ENCODE measurements at places on chromosomes 1 and 21.
A peak's percentile ranks its signal among the peaks of the same experiment; 100 is the strongest.

GRCh38 chr1:4796161-4797015, 142.0 kb downstream of the AJAP1 start:
- no peak for DNase-seq

- peak; percentile 55 for DNase-seq
Measured at GRCh38 chr1:155976062-155976912, 2.1 kb downstream of the ARHGEF2 start.

- peak; percentile 35 for DNase-seq
Measured at GRCh38 chr1:87329051-87329525, 408 bp downstream of the LMO4 start.

GRCh38 chr1:227449051-227449450, 114.3 kb upstream of the ZNF678 start:
- no peak for DNase-seq

DNA sequence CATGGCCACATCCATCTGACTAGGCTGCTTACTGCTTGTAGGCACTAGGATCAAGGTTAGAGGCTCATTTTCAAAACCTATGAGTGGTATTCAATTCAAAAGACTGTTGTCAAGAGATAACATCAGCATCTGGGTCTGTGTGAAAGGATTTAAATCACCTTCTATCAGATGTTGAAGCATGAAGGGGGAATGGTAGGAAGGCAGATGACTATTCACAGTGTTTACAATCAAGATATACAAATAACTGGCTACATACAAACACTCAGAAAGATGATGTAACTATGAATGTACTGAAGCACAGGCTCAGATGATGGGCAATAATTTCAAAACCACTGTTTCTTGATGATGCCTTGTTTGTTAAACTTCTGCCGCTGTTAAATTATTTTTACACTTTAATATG, 249.2 kb downstream of the SLC45A1 start:
- DNase-seq = no peak

GRCh38 chr1:200453553-200453905, 43.7 kb upstream of the ZNF281 start:
- no peak for DNase-seq

DNA sequence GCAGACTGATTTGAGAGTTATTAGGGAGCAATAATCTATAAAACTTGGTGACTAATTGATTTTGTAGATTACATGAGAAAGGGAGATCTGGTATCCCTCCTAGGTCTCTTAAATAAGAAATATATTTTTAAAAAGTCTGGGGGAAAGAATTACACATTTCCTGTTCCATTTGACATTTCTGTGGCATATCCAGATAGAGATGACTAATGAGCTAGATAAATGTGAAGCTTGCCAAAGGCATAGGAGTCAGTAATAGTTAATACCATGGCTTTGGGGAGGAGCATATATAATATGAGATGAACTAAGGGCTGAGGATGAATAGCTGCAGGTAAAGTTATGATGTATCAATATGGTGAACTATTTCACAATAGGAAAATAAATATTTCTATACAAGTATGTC, 663.7 kb downstream of the PTPRC start:
- no peak for DNase-seq

GRCh38 chr1:3722846-3723245, 29.4 kb upstream of the CCDC27 start:
- no peak for DNase-seq
